ENCODE measurements at places on chromosomes 1 and 21. TPM values are rescaled to one million over a fixed set of nuclear protein-coding genes. Genes with fewer than 3 reads are reported as not detected.
A peak's percentile ranks its signal among the peaks of the same experiment; 100 is the strongest.

The PRRX1 gene
- total RNA-seq = not detected

The MATN1 gene
- 0.28 TPM for total RNA-seq

The RASSF5 gene
- 1.8 TPM for total RNA-seq

GRCh38 chr1:17494114-17494729, 45.3 kb upstream of the ARHGEF10L start:
- no peaks in the 10 kb centered on the region for H3K27me3 ChIP-seq
- DNase-seq = peak; percentile 96
- H3K36me3 ChIP-seq = no peaks in the 10 kb centered on the region
- no peak overlapping the region for H3K27ac ChIP-seq
- no peak overlapping the region for H3K4me3 ChIP-seq

The SV2A gene
- 52.9 TPM for total RNA-seq

DNA sequence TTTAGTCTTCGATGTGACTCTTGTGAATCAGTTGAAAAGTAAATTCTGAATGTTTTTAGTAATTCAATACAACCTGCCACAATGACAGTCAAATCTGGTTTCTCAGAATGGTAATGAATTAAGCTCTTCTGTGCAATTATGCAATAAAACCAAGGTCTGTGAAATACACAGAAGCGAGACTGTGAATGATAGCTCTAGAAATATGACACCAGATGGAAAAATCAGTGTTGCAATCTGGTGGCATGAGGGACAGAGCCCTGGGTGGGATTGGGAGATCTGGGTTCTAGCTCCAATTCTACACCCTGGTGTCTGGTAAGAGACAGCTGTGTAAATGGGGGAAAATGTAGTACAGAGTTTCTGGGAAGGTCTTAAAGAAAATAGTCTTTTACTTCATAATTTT, 586.4 kb upstream of the ZRANB2 start:
- no peak overlapping the region for H3K4me3 ChIP-seq
- DNase-seq = no peak
- H3K27ac ChIP-seq = no peak overlapping the region
- no peaks in the 10 kb centered on the region for H3K27me3 ChIP-seq
- H3K36me3 ChIP-seq = no peaks in the 10 kb centered on the region

DNA sequence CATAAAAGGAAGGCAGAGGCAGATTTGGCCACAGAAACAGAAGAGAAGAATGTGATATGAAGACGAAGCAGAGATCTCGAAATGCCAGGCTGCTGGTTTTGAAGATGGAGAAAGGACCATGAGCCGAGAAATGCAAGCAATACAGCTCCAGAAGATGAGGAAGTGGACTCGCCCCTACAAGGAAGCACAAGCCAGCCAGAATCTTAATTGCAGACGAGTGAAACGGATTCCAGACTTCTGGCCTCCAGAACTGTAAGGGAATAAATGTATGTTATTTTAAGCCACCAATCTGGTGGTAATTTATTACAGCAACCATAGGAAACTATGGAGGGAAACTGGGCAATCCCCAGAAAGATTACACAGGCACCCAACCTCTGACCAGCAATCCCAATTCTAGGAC, 24.1 kb downstream of the TARBP1 start:
- no peaks in the 10 kb centered on the region for H3K27me3 ChIP-seq
- no peak overlapping the region for H3K27ac ChIP-seq
- no peak overlapping the region for H3K4me3 ChIP-seq

The ASAP3 gene
- 58.0 TPM for total RNA-seq

GRCh38 chr1:9451081-9451480, 88.2 kb upstream of the SLC25A33 start:
- no peaks in the 10 kb centered on the region for H3K27me3 ChIP-seq
- H3K4me3 ChIP-seq = no peak overlapping the region
- no peak overlapping the region for H3K27ac ChIP-seq
- DNase-seq = no peak

The HCRTR1 gene
- 0.35 TPM for total RNA-seq

The RNF187 gene
- total RNA-seq = 113 TPM

- no peak overlapping the region for H3K27ac ChIP-seq
- no peaks in the 10 kb centered on the region for H3K4me1 ChIP-seq
- no peaks in the 10 kb centered on the region for H3K36me3 ChIP-seq
- H3K27me3 ChIP-seq = no peaks in the 10 kb centered on the region
- DNase-seq = no peak
Measured at GRCh38 chr21:31967334-31967733, 94.5 kb downstream of the HUNK start.

DNA sequence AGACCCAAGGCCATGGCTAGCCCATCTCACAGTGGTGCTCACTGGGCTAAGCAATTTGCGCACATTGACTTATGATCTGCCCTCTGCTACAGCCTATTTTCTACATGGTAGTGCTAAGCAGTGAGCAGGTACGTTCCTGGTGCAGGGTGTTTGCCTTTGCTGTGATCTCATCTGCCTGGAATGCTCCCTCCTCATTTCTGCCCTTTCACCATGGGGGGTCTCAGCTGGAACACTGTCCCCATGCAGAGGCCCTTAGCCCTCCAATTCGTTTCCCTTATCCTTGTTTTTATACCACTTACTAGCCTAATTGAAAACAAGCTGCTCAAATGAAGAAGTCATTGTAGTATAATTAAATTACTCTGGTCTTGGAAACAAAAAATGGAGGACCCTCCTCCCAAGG, 2.0 kb upstream of the B3GALT5 start:
- peak overlapping the region; percentile 68 for H3K4me3 ChIP-seq
- no peak overlapping the region for H3K27ac ChIP-seq
- peak; percentile 77 for DNase-seq
- H3K36me3 ChIP-seq = peaks cover 9% of the 10 kb centered on the region
- no peaks in the 10 kb centered on the region for H3K27me3 ChIP-seq

GRCh38 chr1:110341872-110342331, 2.7 kb downstream of the RBM15 start:
- H3K27me3 ChIP-seq = no peaks in the 10 kb centered on the region
- H3K4me3 ChIP-seq = peak overlapping the region; percentile 32
- DNase-seq = no peak
- H3K4me1 ChIP-seq = peaks cover 16% of the 10 kb centered on the region
- no peak overlapping the region for H3K27ac ChIP-seq

GRCh38 chr1:14585728-14586127, 12.8 kb upstream of the KAZN start:
- DNase-seq = no peak
- H3K27ac ChIP-seq = no peak overlapping the region
- H3K4me1 ChIP-seq = no peaks in the 10 kb centered on the region
- no peaks in the 10 kb centered on the region for H3K27me3 ChIP-seq
- H3K4me3 ChIP-seq = no peak overlapping the region

The GABRD gene
- 1.8 TPM for total RNA-seq

- no peak overlapping the region for H3K4me3 ChIP-seq
- no peak overlapping the region for H3K27ac ChIP-seq
- no peak for DNase-seq
- no peaks in the 10 kb centered on the region for H3K27me3 ChIP-seq
Measured at GRCh38 chr1:24412408-24412807, 1.2 kb downstream of the STPG1 start.

DNA sequence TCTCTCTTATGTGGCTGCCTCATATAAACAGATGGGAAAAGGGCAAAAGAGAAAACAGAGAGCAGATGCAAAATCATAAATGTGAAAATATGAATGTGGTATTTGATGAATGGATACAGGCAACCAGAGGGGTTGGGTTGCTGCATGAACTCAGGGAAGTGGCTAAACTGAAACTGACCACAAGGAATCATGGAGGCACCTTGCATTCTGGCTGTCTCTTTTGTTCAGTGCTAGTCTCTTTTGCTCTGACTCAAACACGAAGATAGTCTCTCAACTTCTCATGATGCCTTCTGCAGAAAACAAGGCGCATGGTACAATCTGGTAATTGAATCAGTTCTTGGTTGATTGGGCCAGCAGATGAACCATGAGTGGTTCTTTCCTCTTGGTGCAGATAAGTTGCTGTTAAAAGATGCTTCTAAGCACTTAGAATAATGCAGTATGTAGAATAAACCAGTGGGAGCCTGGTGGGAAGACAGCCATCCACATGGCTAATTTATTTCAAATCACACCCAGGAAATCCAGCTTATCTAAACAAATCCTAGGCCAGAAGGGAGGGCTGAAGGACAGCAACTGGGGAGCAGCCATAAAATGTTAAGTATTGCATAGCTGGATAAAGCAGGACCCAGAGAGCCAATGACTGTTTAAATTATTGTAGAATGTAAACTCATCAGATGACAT, 64.2 kb downstream of the HLX start:
- H3K27ac ChIP-seq = no peak overlapping the region
- no peak overlapping the region for H3K4me3 ChIP-seq
- no peaks in the 10 kb centered on the region for H3K4me1 ChIP-seq
- no peaks in the 10 kb centered on the region for H3K27me3 ChIP-seq

The MCOLN2 gene
- total RNA-seq = 6.1 TPM
